SK-N-DZ (cell line): ENCODE measurements at places on chromosomes 2 and 18.

DNA sequence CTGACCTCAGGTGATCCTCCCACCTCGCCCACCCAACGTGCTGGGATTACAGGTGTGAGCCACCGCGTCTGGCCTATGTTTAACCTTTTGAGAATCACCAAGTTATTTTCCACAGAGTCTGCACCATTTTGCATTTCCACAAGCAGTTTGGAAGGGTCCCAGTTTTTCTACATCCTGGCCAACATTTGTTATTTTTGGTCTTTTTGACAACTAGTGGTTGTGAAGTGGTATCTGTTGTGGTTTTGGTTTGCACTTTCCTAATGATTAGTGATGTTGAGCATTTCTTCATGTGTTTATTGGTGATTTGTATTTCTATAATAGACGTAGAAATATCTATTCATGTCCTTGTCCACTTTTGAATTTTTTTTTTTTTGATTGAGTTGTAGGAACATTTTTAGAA lies 67.9 kb downstream of the BIRC6 start:
- no peak for DNase-seq

- no peak for DNase-seq
Observed at GRCh38 chr2:94759211-94759610, 112.0 kb upstream of the TEKT4 start.

DNA sequence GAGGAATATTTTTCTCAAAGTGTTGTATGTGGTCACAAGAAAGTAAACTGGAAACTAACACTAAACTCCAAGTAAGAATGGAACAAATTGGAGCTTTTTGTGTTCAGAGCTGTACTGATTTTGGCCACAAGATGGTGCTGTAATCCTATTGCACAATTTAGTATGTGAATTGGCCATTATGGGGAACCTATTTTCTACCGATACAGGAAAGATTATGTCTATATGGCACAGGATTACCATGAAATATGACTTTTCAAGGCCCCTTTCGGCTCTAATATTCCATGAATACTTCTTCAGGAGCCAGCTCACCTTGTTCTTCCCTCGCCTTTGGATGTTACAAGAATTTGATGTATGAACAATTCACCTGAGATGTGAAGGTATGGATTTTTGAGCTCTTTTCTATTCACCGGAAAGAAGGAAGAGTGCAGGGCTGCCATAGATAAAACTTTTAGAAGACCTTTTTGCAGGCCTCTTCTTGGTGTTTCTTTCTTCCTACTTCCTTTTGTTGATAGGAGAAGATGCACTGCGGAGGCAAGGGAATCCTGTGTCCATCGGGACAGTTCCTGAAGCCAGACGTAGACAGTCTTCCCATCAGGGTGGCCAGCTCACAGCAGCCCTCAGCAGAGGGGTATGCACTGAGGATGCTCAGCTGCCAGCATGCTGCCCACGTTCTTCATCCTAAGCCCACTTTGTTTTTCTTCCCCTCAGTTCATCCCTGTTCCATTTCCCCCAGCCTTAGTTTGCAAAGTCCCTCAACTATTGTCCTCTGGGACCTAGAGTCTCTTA lies 13.3 kb downstream of the MRPL44 start:
- DNase-seq, result peak; percentile 49

DNA sequence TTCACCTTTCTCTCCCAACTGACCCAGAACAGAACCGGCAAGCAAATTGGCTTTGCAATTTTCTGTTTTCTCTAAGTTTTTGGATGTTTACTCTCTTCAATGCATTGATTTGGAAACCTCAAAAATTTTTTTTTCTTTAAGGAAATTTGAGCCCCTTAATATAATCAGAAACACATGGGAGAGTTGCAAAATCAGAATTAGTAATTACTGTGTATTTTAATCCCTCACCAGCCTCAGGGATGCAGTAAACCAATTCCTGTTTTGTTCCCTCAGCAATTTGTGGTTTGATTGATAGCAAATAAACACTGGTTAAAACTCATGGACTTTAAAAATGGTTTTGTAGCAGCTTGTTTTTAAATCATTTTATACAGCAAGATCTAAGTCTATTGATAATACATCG lies 281.5 kb downstream of the NEDD4L start:
- DNase-seq, result no peak

GRCh38 chr2:146576339-146577111 lies 1268.3 kb upstream of the ACVR2A start:
- DNase-seq, result no peak

DNA sequence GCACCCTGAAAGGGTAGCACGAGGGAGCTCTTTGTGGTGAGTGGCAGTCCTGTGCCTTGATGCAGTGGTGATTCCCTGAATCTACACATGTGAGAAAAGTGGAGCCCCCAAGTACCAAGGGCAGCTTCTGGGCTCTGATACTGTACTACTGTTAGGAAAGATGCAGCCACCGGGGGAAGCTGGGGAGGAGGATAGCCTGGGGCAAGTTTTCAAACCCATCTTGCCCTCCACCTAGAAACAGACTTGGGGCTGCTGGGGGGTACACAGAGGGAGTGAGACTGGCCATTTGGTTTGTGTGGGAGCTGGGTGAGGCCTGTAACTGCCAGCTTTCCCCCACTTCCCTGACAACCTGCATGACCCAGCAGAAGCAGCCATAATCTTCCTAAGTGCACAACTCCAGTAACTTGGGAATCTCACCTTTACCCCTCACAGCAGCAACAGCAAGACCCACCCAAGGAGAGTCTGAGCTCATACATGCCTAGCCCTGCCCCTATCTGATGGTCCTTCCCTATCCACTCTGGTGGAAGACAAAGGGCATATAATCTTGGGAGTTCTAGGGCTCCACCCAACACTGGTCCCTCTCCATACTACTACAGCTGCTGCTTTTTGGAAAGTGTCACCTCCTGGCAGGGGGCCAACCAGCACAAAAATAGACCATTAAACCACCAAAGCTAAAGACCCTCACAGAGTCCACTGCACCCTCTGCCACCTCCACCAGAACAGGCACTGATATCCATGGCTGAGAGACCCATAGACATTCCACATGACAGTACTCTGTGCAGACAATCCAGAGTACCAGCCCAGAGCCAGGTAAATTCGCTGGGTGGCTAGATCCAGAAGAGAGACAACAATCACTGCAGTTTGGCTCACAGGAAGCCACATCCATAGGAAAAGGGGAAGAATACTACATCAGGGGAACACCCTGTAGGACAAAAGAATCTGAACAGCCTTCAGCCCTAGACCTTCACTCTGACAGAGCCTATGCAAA lies 8.2 kb downstream of the MALL start:
- DNase-seq, result no peak

DNA sequence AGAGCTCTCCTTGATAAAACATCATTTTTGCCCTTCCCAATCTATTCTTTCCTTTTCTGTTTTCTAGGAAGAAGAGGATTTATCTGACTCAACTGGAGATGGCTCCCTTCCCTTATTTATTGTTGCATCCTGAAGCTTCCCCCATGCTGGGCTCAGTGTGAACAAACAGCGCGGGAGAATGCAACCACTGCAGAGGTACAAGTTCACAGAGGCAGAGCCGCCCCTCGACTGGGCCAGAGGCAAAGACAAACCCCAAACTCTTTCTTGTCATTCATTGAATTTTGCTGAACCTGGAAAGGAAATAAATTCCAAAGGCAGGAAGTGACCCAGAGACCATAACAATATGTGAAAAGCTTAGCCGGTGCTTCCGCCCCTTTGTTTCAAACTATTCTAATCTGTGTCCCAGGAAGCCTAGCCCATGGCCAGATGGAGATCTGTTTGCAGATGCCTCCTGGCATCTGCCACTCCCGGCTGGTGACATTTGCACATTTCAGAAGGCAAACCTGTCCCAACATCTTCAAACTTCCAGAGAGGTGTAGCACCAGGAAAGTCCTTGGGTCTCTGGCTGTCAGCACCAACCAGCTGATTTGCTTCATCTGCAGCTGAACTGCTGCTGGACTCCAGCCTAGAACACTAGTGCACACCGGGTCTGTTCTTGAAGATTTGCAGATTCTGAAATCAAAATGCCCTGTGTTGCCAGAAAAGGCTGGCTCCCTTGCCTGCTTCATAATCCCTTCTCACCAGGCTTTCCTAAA lies 79.4 kb upstream of the MAP4K3 start:
- no peak for DNase-seq

DNA sequence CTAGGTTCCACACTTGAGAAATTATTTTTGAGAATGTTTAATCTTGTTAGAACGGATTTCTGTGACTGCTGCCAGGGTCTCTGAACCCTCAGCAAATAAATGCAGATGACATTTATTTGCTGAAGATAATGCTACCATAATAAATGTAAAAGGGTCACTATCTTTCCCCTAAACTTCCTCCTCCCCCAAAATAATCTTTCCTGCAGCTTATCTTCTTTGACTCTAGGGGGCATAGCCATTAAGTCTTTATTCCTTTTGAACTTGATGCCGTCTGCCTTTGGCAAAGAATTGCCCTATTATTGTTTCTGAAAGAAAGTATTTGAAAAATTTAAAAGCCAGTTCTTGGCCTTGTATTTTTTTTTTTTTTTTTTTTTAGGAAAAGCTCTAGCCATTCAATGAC lies 63.6 kb upstream of the ACSL3 start:
- DNase-seq, result peak; percentile 9

GRCh38 chr2:36737131-36737750 lies 40.7 kb downstream of the VIT start:
- DNase-seq, result no peak
